ENCODE measurements at places on chromosomes 7 and 10.

GRCh38 chr7:322111-322671, 32.2 kb downstream of the FOXL3 start:
- peak; percentile 29 for DNase-seq

GRCh38 chr10:48651839-48652238, 32.8 kb upstream of the WDFY4 start:
- DNase-seq: no peak

DNA sequence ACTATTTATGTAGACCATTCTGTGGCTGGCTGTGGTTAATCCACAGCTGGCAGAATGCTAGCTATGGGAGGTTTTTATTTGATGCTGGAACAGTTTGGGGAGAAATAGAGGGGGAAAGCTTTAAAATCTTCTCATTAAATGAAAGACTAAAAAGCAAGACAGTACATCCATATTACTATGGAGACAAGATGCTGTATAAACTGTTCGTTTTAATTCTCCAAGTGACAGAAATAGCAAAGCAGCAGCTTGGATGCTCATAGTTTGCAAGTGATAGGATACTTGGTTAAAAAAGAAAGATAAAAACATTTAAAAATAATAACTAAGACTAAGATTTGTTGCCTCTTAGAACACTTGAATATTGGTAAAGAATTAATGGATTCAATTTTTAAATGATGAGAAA, 304.9 kb upstream of the KAT6B start:
- DNase-seq: no peak

DNA sequence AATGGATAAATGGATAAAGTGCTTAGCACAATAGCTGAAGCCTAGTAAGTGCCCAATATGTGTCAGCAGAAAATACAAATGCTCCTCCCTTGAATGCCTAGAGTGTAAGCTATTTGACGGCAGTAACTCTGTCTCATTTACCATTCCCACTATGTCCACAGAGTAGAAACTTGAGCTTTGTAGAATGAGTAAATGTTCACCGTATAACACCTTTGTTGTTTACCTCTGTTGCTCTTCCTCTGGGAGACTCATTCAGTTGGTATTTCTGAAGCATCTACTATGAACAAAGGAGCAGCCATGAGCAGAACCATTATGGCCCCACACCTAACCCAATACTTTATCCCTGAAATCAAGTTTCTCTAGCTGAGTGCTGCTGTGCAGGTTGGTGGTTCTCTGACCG, 8.4 kb upstream of the SLC16A12 start:
- DNase-seq: no peak

- DNase-seq: no peak
Measured at GRCh38 chr10:117412469-117413010, 37.3 kb upstream of the PDZD8 start.

- DNase-seq: no peak
Measured at GRCh38 chr10:42997151-42997848, 79.6 kb upstream of the RET start.

Data from T1000 (cell line).